ENCODE measurements at places on chromosomes 1 and 21.
A peak's percentile ranks its signal among the peaks of the same experiment; 100 is the strongest.

DNA sequence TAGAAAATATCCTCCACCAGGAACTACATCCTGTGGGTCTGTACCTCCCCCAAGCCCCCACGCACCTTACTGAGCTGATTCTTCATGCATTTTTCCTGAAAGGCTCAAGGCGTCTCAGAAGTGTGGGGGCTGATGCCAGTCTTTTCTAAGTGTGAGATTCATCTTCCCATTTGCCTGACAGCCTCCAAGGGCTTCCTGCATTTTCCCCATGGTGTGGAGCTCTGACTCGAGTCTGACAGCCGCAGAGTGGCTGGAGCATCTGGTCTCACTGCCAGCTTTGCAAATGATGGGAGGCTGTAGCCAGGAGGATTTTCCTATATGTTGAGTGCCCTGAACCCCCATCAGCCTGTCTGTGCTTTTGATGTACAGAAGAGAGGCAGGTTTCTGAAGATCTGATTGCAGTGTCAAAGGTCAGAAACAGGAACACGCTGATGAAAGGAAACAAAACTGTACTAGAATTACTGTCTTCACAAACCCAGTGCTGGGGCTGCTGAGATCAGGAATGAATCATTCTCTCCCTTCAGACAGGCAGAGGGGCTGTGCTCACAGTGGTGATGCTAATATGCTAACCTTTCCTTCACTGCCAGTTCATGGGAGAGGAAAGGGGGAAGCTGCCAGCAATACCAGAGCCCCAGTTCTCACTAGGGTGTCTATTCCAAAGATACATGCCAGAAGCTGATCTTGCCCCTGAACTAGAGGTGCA is 201.5 kb upstream of the C1orf174 start:
- DNase-seq = no peak

- DNase-seq = no peak
Observed at GRCh38 chr1:20058531-20058930, 11.5 kb upstream of the PLA2G5 start.

GRCh38 chr1:165841582-165842017 is 14.2 kb downstream of the UCK2 start:
- no peak for DNase-seq

DNA sequence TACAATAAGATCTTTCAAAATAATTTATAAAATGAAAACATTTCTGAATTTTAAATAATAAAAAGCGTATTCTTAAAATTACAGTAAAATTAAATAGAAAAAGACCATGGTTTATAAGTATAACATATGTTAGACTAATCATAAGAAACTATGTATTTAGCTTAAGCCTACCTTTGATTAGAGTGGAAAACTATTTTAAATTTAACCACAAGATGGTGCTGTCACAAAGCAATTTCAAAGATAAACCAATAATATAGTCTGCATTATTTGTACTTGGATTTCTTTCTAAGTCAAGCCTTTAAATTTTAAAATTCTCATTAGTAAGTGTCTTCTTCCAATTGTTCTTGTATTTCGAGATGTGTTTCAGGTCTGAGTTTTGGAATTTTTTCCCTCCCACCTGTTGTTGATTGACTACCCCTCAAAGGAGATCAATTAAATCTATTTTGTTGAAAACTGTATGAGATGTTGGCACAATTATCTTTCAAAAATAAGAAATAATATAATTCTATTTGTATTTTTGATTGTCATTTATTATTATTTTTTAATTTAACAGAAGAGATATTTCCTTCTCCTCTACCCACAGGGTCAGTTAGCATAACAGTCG is 459.8 kb downstream of the KCNT2 start:
- no peak for DNase-seq

- peak; percentile 64 for DNase-seq
Observed at GRCh38 chr1:42173155-42173933, 8.8 kb upstream of the GUCA2A start.

- no peak for DNase-seq
Observed at GRCh38 chr1:14739082-14739832, 140.8 kb downstream of the KAZN start.

DNA sequence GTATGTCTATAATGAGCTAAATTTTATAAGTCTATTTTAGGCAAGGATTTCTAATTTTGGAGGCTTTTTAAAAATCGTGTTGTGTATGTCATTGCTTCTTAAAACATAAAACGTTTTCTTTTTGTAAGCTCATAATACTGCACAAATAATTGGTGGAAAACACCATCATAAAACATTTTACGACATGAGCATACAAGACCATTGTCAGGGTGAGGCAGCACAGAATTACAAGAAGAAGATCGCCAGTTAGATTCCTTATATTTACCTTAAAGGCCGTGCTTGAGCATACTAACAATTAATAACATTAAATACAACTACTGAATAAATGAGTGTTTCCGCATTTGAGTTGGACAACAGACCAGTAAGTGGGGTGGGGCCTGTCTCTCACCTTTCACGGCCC is 19.1 kb upstream of the LMX1A start:
- DNase-seq = no peak

DNA sequence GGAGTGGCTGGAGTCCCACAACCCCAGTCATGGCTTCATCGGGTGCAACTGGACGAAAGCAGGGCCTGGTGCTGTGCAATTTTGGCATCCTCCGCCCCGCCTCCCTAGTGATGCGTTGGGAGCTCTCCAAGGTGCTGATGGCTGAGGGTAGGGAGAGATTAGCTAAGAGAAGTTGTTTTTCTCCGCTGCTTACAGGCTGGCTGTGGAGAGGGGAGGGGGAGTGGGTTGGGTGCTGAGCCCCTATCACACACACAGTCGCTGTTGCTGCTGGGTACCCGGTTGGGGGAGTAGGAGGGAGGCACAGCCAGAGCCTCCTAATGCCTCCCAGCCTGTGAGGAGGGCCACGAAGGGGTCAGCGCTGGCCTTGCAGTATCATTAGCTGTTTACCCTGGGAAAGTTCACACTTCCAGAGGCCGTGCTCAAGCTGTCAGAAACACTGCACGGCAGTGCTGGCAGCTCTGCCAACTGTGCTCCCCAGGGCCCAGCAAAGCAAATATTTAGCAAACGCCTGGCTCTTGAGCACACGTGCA is 110.0 kb downstream of the GRIK3 start:
- no peak for DNase-seq

GRCh38 chr1:37636435-37636834 is 1.7 kb upstream of the RSPO1 start:
- DNase-seq = no peak

- no peak for DNase-seq
Observed at GRCh38 chr1:81314513-81315233, 486.1 kb upstream of the ADGRL2 start.

- no peak for DNase-seq
Observed at GRCh38 chr1:232047473-232047872, 420.9 kb downstream of the DISC1 start.

- DNase-seq = no peak
Observed at GRCh38 chr1:248862695-248862997, 3.8 kb upstream of the ZNF692 start.

DNA sequence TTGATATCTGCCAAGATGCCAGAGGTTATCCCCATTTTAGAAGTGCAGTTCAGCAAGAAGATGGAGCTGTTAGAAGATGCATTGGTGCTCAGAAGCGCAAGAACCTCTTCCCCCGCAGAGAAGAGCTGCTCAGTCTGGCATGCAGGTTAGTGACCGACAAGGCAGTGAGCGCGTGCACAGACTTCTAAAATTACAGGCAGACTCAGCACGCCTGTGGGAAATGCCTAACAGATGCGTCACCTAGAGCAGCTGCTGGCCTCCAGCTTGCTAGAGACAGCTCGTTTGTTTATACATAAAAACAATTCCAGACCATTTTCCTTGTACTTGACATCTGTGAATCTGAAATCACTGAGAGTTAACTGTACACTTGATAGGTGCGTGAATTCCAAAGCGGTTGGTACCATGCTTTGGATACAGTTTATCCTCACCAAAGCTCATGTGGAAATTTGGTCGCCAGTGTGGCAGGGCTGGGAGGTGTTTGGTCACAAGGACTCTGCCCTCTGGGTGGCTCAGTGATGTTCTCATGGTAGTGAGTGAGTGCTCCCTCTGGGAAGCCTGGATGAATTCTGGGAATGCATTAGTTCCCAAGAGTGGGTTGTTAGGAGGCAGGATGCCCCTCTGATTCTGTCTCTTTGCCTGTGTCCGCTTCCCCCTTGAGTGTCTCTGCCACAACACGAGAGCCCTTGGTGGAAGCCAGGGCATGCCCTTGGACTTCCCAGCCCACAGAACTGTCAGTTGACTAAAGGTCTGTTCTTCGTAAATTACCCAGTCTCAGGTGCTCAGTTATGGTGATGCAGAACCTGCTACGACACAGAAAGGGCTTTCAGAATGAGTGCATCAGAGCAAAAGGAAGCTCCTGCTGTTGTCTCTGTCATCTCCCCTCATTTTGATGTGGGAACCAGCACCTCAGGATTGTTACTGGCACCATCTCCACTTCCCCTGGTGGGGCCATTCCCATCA is 24.4 kb downstream of the SNAP47 start:
- DNase-seq = no peak

DNA sequence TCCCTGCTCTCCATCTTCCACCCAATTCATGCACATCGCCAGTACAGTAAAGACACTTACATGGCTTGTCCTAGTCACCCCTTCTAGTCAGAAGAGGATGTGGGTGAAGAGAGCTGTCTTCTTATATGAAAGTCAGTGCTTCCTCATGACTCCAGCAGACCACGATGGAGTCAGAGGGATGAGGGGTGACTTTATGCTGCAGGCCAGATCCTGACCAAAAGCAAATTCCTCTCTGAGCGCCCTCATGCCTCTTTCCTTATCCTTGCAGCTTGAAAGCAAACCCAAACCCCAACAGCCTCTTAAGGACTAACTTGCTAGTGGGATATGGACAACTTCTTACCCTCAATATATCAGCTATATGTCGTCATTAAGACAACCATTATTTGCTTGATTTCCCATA is 348.2 kb upstream of the DUSP10 start:
- no peak for DNase-seq

- no peak for DNase-seq
Observed at GRCh38 chr1:110956586-110956985, 7.1 kb downstream of the LRIF1 start.

DNA sequence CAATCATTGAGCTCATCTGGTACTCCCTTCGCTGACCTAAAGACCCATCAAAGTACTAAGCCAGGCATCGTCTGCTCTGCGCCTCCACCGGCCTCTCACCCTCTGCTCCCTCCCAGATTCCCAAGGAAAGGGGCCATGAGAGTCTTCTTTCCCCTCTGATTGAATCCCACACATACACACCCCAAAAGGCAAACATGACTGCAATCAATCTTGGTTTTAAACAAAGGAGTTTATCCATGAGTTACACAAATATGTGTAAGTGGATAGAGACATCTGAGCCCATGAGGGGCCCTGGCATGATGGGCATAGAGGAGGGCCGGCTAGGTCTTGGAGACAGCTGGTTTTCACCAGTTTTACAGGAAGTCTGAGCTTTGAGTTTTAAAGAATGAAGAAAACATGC is 50.9 kb downstream of the CAPN2 start:
- no peak for DNase-seq

Measured in NCI-H2227 treated with DMSO at 0.1 percent for 48 hours (cell line).